IMR-90 (cell line): ENCODE measurements at places on chromosomes 2 and 18.

GRCh38 chr18:62587689-62588088 is 64.9 kb downstream of the ZCCHC2 start:
- no peak for DNase-seq

DNA sequence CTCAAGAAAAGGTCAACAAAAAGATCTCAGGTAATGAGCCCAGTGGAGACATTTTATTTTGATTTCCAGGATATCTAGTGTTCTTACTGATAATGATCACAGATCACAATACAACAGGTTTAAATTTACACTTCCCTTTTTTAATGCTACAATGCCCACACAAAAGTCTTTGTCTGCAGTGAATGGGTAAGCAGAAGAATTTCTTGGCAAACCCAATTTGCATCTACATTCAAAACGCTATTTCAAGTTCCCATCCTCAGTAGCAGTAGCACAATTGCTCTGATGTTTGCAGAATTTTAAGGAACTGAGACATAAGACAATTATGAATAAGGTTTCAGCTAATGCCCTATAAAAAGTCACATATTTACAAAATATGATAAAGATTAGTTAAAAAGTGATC is 929.4 kb upstream of the PIK3C3 start:
- DNase-seq: no peak

DNA sequence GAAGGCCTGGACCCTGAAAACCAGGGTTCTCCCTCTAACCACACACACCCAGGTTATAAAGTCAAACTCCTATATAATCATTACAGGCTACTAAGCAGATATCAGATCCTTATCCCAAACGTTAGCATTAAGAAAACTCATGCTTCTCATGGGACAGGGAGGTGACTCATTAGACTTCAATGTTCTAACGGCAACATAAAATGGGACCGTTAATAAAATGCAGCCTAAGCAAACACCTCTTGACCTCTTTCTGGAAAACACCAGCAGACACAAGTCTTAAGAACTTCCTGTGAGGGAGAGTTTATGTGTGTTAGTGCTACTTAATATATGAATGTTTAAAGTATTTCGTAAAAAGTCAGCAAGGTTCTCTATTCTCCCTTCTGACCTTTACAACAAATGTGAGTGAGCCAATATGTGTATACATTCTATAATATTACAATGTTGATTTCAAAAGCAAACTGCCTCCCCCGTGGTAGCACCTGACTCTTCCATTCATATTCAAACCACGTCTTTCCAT is 31.7 kb downstream of the LPIN2 start:
- DNase-seq: peak; percentile 95

- DNase-seq: no peak
Observed at GRCh38 chr2:167318581-167318980, 430.3 kb downstream of the XIRP2 start.

DNA sequence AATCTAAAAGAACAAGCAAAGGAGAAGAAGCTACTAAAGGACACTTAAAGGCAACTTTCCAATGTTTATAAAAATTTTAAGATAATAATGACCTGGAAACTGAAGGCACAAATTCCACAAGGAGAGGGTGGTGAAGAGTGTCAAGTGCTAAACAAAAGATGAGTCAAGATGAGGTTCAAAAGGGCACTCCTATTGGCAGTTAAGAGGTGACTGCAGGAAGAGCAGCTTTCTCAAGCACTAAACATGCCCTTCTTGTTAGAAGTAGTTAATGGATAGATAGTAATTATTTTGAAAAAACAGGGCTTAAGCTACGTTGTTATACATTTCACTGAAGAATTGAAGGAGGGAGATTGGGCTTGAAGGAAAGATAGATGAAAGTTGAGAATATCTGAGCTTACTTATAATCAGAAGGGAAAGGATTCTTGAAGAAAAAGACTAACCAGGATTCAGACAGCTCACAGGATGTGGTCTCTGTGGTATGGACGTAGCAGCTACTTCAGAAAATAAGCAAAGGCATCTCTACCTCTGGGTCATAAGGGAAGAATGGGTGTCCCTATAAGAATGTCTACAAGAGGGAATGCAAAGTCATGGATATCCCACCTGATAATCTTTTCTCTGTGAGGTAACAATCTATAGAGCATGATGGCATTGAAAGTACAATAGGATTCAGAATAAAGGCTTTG is 454.7 kb upstream of the SLC39A10 start:
- DNase-seq: peak; percentile 17

- no peak for DNase-seq
Observed at GRCh38 chr2:64104933-64105332, 39.3 kb downstream of the PELI1 start.

DNA sequence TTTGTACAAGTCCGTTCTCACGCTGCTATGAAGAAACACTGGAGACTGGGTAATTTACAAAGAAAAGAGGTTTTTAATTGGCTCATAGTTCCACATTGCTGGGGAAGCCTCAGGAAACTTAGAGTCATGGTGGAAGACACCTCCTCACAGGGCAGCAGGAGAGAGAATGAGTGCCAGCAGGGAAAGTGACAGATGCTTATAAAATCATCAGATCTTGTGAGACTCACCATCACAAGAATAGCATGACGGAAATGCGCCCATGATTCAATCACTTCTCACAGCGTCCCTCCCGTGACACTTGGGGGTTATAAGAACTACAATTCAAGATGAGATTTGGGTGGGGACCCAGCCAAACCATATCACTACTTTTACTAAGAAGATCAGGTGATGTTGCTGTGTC is 285.8 kb downstream of the TMX3 start:
- DNase-seq: no peak
